Sigmoid colon (tissue), 7 donors: ENCODE measurements at places on chromosomes 7 and 10. TPM values are rescaled to one million over a fixed set of nuclear protein-coding genes. Genes with fewer than 3 reads are reported as not detected.
A peak's percentile ranks its signal among the peaks of the same experiment; 100 is the strongest.

- H3K27me3 ChIP-seq: no peaks in the 10 kb centered on the region
- no peaks in the 10 kb centered on the region for H3K4me1 ChIP-seq
- H3K4me3 ChIP-seq: no peak overlapping the region
- DNase-seq: no peak
- no peak overlapping the region for H3K27ac ChIP-seq
- H3K36me3 ChIP-seq: no peaks in the 10 kb centered on the region
Measured at GRCh38 chr10:55374060-55374459, 573.0 kb upstream of the PCDH15 start.

DNA sequence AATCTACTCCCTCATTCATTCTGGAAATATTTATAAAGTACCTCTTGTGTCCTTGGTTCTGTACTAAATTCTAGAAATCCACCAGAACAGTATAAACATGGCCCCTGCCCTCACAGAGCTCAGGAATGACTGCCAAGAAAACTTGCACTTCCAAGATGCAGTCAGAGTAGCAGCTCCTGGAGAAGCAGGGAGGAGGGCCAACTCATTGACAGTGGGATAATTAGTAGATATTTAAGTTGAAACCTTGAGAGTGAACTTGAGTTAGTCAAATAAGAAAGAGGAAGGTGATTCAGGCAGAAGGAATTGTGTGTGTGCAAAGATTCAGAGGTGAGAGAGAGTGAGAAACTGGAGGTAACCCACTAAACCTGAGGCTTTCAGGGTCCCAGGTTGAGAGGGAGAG, 182.2 kb upstream of the INHBA start:
- no peaks in the 10 kb centered on the region for H3K36me3 ChIP-seq
- no peak overlapping the region for H3K4me3 ChIP-seq
- H3K27me3 ChIP-seq: no peaks in the 10 kb centered on the region
- peaks cover 24% of the 10 kb centered on the region for H3K4me1 ChIP-seq
- no peak for DNase-seq

- peaks cover 8% of the 10 kb centered on the region for H3K4me1 ChIP-seq
- DNase-seq: no peak
- no peak overlapping the region for H3K27ac ChIP-seq
- H3K36me3 ChIP-seq: no peaks in the 10 kb centered on the region
- no peaks in the 10 kb centered on the region for H3K27me3 ChIP-seq
Measured at GRCh38 chr10:129323879-129324278, 143.2 kb upstream of the MGMT start.

DNA sequence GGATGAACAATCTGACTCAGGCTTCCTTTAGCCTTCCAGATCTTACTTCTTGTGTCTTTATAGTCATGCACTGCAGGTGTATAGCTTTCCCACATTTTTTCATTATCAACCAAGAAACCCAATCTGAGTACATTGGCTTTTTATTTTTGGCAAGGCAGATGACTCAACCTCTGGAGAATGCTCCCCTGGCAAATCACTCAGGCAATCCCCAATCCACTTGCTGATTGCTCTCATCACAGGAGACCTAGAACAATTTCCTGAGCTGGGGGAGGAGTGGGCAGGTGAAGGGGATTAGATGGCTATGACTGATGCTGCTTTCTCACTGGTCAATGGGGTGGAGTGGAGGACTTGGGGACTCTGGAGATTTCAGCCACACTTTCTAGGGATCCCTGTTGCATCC, 134.4 kb downstream of the SLC16A9 start:
- no peak overlapping the region for H3K27ac ChIP-seq
- no peak for DNase-seq
- no peaks in the 10 kb centered on the region for H3K36me3 ChIP-seq

GRCh38 chr10:76962851-76963250, 674.8 kb downstream of the KCNMA1 start:
- H3K27me3 ChIP-seq: no peaks in the 10 kb centered on the region
- H3K27ac ChIP-seq: peak overlapping the region; percentile 63
- no peaks in the 10 kb centered on the region for H3K36me3 ChIP-seq
- H3K4me1 ChIP-seq: peaks cover 28% of the 10 kb centered on the region

DNA sequence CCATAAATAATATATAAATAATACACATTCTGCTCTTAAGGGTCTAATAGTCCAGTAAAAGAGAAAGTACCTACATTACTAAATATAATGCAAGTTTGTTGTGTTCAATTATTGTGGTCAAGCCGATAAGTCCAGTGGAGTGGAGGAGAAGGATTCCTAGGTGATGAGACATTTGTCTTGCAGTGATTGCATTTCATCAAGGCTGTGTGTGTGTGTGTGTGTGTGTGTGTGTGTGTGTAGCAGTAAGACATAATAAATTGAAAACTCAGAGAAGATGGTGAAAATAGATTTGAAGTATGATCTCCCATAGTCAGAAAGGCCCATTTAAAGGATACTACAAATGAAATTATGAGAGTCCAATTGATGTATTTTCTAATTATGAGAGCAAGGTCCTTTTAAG, 192.5 kb upstream of the SEMA3C start:
- no peaks in the 10 kb centered on the region for H3K27me3 ChIP-seq
- no peaks in the 10 kb centered on the region for H3K36me3 ChIP-seq
- peaks cover 20% of the 10 kb centered on the region for H3K4me1 ChIP-seq
- H3K27ac ChIP-seq: peak overlapping the region; percentile 74

DNA sequence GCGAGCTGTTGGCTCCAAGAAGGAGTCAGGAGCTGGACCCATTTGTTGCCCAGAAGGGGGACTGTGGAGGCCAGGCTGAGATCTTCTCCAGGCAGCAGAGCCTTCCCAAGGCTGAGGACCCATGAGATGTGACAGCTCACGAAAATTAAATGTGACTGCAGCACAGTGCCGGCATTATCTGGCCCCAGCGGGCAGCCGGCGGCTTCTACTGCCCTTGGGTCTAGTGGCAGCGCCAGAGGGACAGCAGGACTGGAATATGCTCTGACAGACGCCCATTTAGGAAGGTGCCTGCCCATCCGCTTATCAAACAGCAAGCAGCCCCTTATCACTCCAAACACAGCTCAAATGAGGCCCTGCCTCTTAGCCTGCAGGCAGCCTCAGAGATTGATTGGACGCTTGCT, 122.9 kb upstream of the LYZL2 start:
- no peaks in the 10 kb centered on the region for H3K27me3 ChIP-seq
- peak overlapping the region; percentile 42 for H3K27ac ChIP-seq
- no peaks in the 10 kb centered on the region for H3K36me3 ChIP-seq
- no peak for DNase-seq
- H3K4me3 ChIP-seq: no peak overlapping the region
- H3K4me1 ChIP-seq: no peaks in the 10 kb centered on the region

GRCh38 chr7:4613846-4614548, 68.1 kb upstream of the FOXK1 start:
- peak overlapping the region; percentile 27 for H3K4me3 ChIP-seq
- peak overlapping the region; percentile 50 for H3K27ac ChIP-seq
- no peak for DNase-seq
- H3K4me1 ChIP-seq: peaks cover 16% of the 10 kb centered on the region
- no peaks in the 10 kb centered on the region for H3K27me3 ChIP-seq
- no peaks in the 10 kb centered on the region for H3K36me3 ChIP-seq

DNA sequence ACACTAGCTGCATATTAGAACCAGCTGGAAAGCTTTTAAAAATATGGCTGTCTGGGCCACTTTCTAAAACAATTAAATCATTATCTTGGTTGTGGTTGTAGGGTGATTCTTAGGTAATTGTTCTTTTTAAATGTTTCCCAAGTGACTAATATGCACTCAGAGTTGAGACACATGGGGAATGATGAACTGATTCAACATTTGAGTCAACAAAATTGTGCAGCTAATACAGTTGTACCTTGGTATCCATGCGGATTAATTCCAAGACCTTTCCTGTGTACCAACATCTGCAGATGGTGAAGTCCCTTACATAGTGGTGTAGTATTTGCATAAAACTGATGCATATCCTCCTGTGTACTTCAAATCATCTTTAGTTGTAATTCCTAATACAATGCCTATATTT, 242.2 kb downstream of the ATRNL1 start:
- H3K27me3 ChIP-seq: no peaks in the 10 kb centered on the region
- no peak overlapping the region for H3K27ac ChIP-seq
- H3K36me3 ChIP-seq: no peaks in the 10 kb centered on the region
- H3K4me1 ChIP-seq: no peaks in the 10 kb centered on the region
- DNase-seq: no peak

GRCh38 chr10:79189181-79189580, 120.4 kb downstream of the ZMIZ1 start:
- peak overlapping the region; percentile 24 for H3K27ac ChIP-seq
- no peak overlapping the region for H3K4me3 ChIP-seq
- no peaks in the 10 kb centered on the region for H3K4me1 ChIP-seq
- DNase-seq: no peak

- peaks cover 53% of the 10 kb centered on the region for H3K4me1 ChIP-seq
- H3K4me3 ChIP-seq: peak overlapping the region; percentile 45
Measured at GRCh38 chr10:129962872-129963640, 1.0 kb downstream of the EBF3 start.

DNA sequence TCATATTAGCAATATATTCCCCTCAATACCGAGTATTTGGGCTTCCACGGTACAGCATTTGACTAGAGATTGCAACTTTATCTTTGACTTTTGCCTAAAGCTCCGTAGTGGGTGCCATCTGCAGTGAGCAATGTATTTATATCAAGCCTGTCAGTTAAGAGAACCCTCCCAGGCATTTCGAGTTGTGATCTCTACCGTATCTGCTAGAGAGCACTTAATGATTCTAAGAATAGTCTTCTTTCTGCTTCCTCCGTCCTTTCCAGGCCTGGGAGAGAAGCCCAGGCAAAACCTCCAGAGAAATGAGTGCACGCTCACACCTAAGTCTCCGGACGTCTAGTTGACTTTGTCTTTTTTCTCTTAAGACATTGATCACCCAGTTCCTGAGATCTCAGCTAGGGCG, 210.6 kb downstream of the KLF6 start:
- no peak for DNase-seq
- no peak overlapping the region for H3K27ac ChIP-seq

- peaks cover 65% of the 10 kb centered on the region for H3K36me3 ChIP-seq
- no peak for DNase-seq
- peak overlapping the region; percentile 44 for H3K27ac ChIP-seq
- H3K4me3 ChIP-seq: no peak overlapping the region
- peaks cover 4% of the 10 kb centered on the region for H3K4me1 ChIP-seq
- no peaks in the 10 kb centered on the region for H3K27me3 ChIP-seq
Measured at GRCh38 chr10:6115824-6116350, 27.1 kb downstream of the RBM17 start.

DNA sequence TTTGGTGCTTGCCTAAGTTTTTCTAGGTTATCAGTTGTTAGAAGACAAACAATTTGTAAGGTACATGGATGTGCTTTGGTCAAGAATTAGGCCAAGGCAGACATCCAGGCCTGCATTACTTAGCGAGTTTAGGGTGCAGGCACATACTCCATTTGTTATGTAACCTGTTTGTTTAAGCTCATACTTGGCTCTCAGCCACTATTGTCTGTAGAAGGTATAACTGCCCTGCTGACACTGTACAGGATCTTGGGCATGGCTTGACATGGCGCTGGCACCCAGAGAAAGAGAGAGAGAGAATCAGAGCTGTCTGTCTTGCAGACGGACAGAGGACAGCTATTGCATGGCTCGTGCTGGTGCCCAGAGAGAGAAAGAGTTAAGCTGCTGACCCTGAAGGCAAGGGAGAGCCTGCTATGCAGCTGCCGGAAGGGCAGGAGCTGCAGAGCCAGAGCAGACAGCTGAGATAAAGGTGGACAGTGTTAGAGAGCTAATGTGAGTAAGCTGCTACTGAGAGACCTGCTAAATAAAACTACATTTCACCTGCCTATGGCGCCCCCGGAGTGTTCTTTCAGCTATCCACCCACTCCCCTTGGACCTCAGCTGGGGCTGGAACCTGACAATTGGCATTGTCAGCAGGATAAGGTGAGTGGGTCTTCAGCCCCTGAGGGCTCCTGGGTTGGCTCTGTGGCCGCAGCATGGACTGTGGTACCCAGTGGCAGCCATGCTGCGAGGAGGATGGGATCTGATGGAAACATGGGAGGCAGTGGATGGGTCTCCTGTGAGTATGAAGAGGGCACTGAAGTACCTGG, 120.9 kb upstream of the TMEM106B start:
- no peak overlapping the region for H3K27ac ChIP-seq
- no peaks in the 10 kb centered on the region for H3K4me1 ChIP-seq
- H3K27me3 ChIP-seq: no peaks in the 10 kb centered on the region
- H3K4me3 ChIP-seq: no peak overlapping the region
- no peak for DNase-seq

- H3K4me1 ChIP-seq: peaks cover 25% of the 10 kb centered on the region
- H3K27me3 ChIP-seq: no peaks in the 10 kb centered on the region
- no peak overlapping the region for H3K27ac ChIP-seq
- DNase-seq: no peak
- no peak overlapping the region for H3K4me3 ChIP-seq
- H3K36me3 ChIP-seq: no peaks in the 10 kb centered on the region
Measured at GRCh38 chr7:35676211-35676610, 18.7 kb downstream of the HERPUD2 start.

ZNF804B gene
- 0.41 TPM for total RNA-seq

FXYD4 gene
- total RNA-seq: not detected

KBTBD2 gene
- total RNA-seq: 36.5 TPM

BRAF gene
- 56.2 TPM for total RNA-seq

FRAT2 gene
- total RNA-seq: 16.0 TPM

TMEM176A gene
- total RNA-seq: 27.8 TPM
